ENCODE measurements at places on chromosomes 1 and 21. TPM values are rescaled to one million over a fixed set of nuclear protein-coding genes. Genes with fewer than 3 reads are reported as not detected.

GRCh38 chr1:29485096-29485925, 249.0 kb downstream of the PTPRU start:
- DNase-seq = no peak

POU3F1 gene
- total RNA-seq = 16.1 TPM

LDLRAD2 gene
- total RNA-seq = 0.29 TPM

- DNase-seq = no peak
These were observed 41.1 kb downstream of the KCNJ6 start for GRCh38 chr21:37874904-37875780.

BARHL2 gene
- not detected for total RNA-seq

- DNase-seq = no peak
These were observed 16.9 kb downstream of the DYRK3 start for GRCh38 chr1:206651958-206652890.

- no peak for DNase-seq
These were observed 158.8 kb downstream of the KIF26B start for GRCh38 chr1:245313576-245313975.

DNA sequence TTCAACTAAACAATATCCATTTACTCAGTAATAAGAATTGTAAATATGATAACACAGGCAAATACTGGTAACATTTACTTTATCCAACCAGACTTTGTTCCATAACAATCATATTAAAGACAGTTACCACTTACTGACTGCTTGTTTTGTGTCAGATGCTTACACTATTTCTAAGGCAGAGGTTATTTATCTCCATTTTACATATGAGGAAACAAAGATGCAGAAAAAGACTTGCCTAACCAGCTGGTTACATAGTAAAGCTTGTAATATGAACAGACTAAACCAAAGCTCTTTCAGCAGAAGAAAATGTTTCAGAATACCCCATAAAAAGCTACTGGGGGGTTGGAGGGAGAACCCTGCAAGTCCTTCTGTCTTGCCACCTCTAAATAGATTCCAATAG, 180.1 kb downstream of the EIF4G3 start:
- no peak for DNase-seq

DNA sequence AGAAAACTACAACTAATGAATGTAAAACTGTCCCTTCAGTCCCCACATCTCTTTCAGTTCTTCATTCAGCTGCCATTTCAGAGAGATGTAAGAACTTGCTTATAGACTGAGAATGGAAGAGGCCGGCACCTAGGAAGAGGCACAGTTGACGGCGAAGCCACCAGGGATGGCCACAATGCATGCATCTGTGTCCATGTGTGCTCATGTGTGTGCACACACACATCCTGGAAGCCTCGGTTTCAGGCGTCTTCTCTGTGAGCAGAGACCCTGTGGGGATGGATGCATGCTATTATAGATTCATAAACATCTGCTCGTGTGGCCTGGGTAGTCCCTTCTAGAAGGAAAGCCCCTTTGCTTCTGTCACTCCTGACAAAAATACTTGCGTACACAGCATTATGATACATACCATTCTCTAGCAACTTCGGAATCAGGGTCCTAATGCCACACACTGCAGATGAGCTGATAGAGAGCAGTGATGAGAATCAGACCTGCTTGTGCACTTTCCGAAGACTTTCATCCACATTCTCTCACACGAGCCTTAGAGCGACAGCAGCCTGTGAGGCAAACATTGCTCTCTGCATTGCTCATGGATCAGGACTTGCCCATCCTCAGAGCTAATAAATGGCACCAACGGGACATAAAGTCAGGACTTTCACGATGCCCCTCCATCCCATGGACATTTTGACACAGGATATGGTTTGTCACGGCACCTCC, 12.4 kb upstream of the GPR61 start:
- DNase-seq = no peak

DNA sequence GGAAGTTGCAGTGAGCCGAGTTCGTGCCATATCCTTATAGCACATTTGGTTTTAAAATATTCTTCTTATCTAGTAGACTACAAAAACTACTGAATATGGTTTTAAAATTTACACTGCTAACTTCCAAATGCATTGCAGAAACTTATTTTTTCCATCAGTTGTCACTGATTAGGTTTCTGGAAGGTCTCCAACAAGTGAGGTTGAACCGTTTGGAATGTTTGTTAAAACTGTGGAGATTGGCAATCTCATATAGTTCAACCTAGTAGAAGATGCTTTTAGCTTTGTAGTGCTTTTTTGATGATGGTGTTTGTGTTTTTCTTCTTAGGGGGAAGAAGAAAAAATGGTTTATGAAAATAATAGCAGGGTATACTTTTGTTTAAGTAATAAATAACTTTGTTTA, 12.9 kb downstream of the CENPF start:
- no peak for DNase-seq

STXBP3 gene
- total RNA-seq = 48.8 TPM

GRCh38 chr1:229192031-229192430, 78.9 kb upstream of the RAB4A start:
- DNase-seq = no peak

Data from suprapubic skin (tissue), 4 donors.